ENCODE measurements at places on chromosomes 4 and X.

DNA sequence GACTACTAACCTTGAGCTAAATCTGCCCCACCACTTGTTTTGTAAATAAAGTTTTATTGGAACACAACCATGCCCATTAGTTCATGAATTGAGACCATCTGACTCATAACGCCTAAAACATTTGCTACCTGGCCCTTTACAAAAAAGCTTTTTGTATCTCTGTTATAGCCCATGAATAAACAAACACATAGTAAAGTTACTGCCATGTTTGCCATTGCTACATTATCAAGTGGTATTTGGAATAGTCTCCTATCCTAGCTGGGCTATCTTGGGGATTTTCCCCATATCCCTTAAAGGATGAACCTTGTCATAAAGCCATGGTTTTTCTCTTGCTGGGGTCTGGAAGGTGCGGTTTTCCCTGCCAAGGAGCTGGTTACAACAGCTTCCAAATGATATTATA lies 112.3 kb downstream of the FAM9B start:
- DNase-seq = no peak

DNA sequence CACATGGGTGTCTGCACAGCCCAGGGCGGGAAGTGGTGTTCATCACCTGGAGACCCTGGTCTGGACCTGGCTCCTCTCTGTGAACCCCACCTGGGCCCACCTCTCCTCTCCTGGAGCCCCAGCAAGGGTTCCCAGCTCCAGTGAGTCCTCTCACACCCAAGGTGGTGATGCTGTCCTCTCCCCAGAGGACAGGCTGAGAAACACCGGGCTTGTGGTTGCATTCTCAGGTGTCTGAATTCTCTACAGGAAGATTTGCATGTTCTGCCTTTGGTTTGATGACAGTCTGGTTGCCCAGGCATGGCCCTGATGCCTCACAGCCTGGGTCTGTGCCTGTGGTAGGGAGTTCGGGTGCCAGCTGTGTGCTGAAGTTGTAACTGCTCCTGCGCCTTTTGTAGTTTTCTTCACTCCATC lies 3.8 kb downstream of the MAEA start:
- DNase-seq = no peak

- DNase-seq = no peak
Observed at GRCh38 chr4:89072921-89073320, 15.9 kb upstream of the FAM13A start.

- no peak for DNase-seq
Observed at GRCh38 chr4:11194431-11194830, 234.3 kb downstream of the HS3ST1 start.

DNA sequence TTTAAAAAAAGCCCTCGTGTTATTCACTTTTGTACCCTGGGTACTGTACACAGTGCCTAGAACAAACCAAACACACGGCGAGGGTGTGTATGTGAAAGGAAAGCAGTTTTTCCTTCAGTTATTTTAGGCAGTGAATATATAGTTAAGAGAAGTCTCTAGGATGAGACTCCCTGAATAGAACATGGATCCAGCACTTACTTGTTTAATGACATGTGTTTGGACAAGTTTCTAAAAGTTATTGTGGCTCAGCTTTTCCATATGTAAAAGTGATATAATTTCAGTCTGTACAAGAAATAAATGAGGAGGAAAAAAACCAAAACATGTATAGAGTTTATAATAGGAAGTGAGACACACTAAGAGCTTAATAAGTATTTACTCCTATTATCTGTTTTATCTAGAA lies 273.2 kb downstream of the ADGRL3 start:
- no peak for DNase-seq

DNA sequence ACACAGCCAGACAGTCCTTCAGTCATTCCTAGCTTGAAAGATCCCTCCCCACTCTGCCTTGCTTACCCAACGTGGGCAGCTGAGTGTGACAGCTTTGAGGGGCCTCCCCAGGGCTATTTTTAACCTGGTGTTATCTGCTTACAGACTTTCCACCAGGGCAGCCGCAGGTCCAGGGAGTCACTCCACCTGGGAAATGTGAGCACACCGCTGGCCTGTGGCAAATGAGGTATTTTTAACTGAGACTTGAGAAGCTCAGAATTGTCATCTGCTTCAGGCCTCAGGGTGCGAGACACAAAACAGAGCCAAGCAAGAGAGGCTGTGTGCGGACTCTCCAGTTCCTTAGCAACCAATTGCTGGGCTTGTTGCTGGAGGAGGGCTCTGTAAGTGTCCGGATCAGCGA lies 13.0 kb downstream of the CORIN start:
- no peak for DNase-seq

DNA sequence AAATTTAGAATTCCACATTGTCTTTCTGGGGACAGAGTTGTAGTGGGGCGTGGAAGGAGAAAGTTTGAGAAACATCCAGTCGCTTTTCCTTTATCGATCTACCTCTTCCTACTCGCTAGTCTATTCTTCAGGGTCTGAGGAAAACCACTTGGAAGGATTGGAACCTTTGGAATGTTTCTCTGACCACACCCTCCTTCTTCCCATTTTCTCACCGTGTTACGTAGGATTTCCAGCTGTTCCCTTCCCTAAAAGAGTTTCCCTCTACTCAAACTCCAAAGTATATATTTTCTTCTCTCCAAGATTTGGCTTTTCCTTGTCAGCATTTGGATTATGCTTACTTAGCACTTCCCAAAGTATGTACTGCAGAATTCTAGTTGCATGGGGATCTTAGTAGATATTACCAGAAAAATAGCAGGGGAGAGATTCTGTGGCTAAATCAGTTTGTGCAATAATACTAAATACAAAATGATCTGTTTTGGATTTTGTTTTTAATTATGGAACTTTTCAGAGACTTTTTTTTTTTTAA lies 4.9 kb downstream of the ENPEP start:
- DNase-seq = no peak

GRCh38 chr4:12734586-12734985 lies 749.6 kb downstream of the RAB28 start:
- DNase-seq = no peak

Data from adipocyte (in vitro differentiated cells).